Fibroblast of skin of right biceps (primary cell): ENCODE measurements at places on chromosomes 3 and 15.

DNA sequence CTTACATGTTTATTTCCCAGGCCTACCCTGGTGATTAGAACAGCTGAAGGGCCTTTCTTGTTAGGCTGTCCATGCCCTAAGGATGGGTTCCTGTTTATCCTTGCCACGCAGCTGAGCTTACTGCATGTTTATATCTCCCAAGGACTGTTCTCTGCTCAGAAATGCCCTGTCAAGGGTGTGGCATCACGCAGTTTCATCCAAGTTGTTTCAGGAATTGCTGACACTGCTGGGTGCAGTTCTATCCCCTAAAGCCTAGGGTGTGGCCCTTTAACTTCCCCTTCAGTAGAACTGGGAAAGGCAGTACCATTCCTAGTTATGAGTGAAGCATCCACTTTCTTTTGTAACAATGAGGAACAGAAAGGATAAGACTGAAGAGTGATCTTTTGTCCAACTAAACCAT lies 5.0 kb downstream of the ELL3 start:
- no peak for DNase-seq

- no peak for DNase-seq
These were observed 79.5 kb upstream of the TSC22D2 start for GRCh38 chr3:150328654-150329040.

- DNase-seq = no peak
These were observed 49.7 kb upstream of the UMPS start for GRCh38 chr3:124680521-124680920.

GRCh38 chr3:95434491-95434890 lies 1371.6 kb downstream of the NSUN3 start:
- peak; percentile 62 for DNase-seq
